ENCODE measurements at places on chromosomes 12 and 14.

DNA sequence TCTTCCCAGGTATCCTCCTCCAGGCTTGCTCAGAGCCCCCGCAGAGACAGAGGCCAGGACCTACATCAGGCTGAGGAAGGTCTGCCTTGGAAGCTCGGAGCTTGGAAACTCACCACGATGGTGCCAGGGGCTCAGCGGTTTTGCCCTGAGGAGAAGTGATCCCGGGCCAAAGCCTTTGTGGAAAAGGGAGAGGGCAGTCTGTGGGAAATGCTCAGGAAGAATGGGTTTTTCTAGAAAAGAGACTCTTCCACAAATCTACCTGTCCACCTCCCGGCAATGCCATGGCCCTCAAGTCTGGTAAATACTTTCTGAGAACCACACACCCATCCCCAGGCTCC lies 8.0 kb downstream of the KRT2 start:
- DNase-seq, result no peak

- no peak for DNase-seq
Measured at GRCh38 chr14:94126419-94126677, 3.1 kb downstream of the IFI27L2 start.

GRCh38 chr12:86799616-86800015 lies 543.4 kb upstream of the MGAT4C start:
- DNase-seq, result no peak

- DNase-seq, result no peak
Measured at GRCh38 chr12:52909796-52910195, 4.9 kb upstream of the KRT8 start.

DNA sequence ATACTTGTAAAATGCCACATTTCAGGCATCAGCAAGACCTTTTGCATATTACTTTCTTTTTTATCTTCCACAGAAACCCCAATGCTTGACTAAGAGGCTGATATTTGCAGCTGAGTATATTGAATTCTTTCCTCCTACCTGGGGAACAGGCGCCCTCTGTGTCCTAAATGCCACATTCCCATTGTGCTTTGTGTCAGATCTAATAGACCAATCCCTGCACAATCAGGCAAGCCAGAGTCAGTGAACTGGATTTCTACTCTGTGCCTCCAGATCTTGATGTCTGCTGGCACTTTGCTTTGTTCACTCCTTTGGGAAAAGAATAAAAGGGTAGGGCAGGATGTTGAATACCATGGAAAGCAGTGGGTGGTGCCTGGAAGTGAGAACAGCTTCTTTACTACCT lies 22.4 kb upstream of the TAS2R42 start:
- DNase-seq, result no peak

DNA sequence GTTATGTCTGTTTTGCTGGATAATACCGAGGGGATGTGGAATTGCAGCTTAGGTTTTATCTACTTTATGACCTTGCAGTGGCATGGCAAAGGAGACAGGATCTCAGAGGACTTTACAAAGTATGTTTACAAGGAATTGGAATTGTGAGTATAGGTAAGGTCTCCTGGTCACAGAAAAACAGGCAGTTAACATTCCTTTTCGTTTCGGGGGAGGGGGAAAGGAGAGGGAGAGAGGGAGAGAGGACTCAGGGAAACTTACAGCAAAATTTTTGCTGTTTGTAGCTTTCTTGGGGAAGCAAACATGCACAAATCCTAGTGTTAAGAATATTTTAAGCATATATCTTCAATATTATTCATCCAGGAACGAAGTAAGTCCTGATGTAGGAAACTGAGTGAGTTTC lies 590.5 kb upstream of the LRFN5 start:
- DNase-seq, result no peak

DNA sequence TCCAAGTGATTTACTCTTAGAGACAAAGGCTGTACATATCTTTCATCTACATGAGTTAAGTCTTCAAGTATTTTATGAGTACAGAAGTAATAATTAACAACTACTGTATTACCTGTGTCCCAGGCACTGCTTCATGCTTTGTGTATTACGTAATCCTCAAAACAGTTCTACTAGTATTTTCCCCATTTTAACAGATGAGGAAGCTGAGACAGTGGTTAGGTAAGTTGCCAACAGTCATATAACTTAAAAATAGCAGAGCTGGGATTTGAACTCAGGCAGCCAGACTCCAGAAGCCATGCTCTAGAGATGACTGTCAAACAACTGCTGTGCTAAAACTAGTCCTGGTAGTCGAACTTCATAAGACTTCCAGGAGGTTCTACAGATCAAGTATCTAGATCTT lies 10.7 kb downstream of the TRMT5 start:
- no peak for DNase-seq

- DNase-seq, result no peak
Measured at GRCh38 chr14:76870166-76870565, 44.0 kb downstream of the LRRC74A start.

GRCh38 chr12:121378736-121379135 lies 21.2 kb upstream of the RNF34 start:
- no peak for DNase-seq

DNA sequence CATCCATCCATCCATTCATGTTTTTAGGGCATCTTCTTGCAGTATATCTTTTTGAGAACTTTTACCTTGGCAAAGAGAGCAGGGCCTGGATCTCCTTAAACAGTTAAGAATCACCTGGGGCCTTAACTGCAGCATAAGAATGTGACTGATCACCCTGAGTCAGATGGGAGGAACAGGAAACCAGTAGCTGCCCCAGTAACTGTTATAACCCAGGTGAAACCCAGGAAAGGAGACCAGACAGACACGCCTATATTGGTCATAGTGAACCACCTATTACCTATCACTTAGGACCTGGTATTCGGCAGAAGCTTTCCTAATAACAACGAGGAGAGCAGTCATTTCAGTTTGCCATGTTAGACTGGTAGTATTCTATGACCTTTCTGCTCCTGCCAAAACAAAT lies 43.4 kb upstream of the NR2C1 start:
- DNase-seq, result no peak

DNA sequence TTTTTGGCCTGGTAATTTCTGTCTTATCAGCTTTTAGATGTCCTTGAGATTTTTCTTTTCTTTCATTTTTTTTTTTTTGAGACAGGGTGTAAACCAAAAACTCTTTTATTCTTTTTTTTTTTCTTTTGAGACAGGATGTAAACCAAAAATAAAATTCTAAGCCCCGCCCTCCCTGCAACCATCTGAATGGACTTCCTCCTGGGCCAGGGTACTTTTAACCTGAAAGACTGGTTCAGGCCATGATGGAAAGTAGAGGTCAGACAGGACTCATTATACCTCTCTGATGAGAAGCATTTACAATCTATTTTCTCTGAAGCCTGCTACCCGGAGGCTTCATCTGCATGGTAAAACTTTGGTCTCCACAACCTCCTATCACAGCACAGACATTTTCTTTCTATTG lies 33.5 kb upstream of the TCL1B start:
- no peak for DNase-seq

DNA sequence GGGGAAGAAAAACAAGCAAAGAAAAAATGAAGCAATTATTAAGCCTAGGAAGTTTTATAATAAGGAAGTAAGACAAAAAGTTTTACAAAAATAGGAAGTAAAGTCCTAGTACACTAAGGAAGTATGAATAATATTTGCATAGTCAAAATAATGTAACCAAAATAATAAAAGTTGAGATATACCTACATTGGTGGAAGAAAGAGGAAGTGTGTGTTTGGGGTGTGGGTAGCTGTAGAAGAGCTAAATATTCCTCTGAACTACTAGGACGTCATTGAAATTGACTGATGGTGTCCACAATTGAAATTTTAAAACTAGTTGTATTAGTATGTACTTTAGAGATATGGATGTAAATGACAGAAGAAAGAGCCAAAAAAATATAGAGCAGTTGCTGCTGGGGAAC lies 228.4 kb upstream of the OTX2 start:
- DNase-seq, result no peak

- no peak for DNase-seq
Measured at GRCh38 chr12:131902332-131903241, 8.2 kb downstream of the ULK1 start.

DNA sequence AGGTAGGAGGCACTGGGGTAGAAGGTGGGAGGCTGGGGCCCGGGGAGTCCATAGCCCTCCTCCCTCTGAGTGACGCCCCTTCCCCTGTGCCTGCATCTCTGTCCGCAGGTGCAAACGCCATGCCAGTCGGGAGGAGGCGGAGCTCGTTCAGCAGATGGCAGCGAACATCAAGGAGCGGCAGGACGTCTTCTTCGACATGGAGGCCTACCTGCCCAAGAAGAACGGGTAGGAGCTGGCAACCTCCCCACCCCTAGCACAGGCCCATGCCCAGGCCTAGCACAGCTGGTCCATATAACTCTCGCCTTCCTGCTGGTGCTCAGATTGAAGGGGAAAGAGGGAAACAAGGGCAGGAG lies 35.6 kb downstream of the TMEM120B start:
- DNase-seq, result no peak

DNA sequence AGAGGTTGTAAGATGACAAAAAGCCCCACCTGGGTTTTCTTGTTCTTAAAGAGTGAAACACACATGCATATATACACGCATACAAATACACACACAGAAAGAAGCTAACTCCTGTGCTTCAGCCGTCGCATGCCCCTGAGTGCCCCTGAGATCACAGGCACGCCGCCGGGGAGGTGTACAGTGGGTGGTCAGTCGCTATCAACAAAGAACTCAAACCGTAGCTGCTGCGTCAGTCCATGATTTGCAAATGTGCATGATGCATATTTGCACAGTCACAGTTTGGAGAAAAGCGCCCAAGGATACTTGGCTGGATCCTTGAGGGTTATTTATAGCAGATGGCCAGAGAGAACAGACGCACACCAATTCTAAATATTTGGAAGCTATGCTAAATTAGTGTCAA lies 206.9 kb downstream of the TMEM132D start:
- DNase-seq, result no peak

DNA sequence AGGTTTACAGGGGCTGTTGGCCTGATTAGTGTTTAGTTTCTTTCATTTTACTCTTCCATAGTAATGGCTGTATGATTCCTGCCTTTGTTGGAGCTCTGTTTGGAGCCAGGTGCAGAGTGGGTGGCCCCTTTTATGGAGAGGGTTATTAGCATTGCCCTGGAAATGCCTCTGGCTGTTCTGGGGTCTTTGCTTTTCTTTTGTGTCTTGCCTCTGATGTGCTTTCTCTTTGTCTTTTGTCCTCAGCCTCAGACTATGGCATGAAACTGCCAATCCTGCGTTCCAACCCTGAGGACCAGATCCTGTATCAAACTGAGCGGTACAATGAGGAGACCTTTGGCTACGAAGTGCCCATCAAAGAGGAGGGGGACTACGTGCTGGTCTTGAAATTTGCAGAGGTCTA lies 6.9 kb downstream of the MLEC start:
- no peak for DNase-seq

- no peak for DNase-seq
Measured at GRCh38 chr14:29062976-29063375, 296.4 kb downstream of the FOXG1 start.

- peak; percentile 35 for DNase-seq
Measured at GRCh38 chr12:6965026-6965661, 5.3 kb downstream of the PHB2 start.

DNA sequence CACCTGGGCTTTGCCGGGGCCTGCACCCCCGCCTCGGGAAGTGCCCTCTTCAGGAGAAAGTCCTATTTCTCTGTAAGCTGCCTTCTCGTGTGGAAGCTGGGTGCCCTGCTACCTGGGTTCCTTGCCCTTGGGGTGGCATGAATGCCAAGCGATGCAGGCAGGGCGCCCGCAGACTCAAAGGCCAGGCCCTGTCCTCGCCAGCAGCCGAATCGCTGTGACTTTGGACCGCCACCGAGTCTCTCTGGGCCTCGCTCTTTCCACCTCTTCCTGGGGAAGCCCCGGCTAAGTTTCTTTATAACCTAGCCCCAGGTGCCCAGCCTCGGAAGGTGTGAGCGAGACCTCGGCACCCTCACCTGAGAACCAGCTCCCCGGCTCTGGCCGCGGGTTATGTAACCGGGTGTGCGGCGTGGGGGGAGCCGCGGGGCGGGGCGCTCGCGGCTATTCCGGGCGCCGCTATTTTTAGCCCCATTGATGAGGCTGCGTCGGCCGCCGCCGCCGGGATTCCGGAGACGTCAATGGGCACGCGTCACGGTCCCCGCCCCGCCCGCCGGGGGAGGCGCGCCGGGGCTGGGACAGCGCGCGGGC lies 14.6 kb upstream of the NR4A1 start:
- DNase-seq, result no peak

DNA sequence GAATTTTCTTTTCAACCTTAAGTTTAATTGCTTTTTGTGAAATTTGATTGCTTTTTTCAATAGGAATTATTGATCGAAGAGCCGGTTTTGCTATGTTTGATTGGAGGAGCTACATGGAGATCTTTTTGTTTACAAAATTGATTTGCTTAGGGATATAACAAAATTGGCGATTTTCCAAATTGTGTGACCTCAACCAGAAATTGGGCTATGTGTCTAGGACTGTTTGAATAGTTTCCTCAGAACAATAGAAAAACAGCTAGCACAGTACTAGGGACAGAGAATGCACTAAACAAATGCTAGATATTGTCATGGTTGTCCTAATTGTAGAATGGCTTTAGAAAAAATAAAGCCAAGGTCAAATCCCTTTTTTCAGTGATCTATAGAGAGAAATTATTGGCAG lies 2.4 kb downstream of the SLC17A8 start:
- DNase-seq, result no peak

- no peak for DNase-seq
Measured at GRCh38 chr14:83047059-83047830, 1513.6 kb upstream of the SEL1L start.

GRCh38 chr14:100392356-100392755 lies 69.2 kb downstream of the SLC25A47 start:
- DNase-seq, result no peak

DNA sequence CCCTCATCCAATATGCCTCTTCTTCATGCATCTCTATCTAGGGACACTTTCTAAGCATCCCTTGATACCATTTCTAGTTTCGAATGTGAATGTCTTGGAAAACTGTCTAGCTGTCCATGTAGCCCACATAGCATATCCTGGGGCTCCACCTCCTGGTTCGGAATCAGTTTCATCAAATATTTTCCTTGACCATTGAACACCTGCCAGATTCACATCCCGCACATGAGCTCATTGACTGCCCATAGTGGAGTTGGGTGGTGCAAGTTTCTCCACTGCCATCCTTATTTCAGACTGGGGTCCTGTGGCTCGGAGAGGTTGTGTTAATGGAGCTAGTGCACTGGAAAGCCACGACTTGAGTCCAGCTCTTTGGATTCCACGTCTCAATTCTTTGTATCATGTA lies 58.6 kb upstream of the TMEM263 start:
- DNase-seq, result no peak

DNA sequence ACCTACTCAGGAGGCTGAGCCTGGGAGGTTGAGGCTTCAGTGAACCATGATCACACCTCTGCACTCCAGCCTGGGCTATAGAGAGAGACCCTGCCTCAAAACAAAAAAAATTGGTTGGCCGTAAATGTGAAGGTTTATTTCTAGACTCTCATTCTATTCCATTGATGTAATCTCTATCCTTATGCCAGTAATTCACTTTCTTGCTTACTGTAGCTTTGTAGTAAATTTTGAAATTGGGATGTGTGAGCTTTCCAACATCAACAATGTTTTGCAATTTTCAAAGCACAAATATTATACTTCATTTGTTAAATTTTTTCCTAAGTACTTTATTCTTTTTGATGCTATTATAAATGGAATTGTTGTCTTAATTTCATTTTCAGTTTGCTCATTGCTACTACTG lies 24.6 kb downstream of the LIN52 start:
- DNase-seq, result no peak

GRCh38 chr12:57441846-57442427 lies 7.4 kb downstream of the INHBC start:
- no peak for DNase-seq

Data from NCI-H187 treated with DMSO at 0.1 percent for 48 hours (cell line).